Muscle of arm (tissue), 14 donors: ENCODE measurements at places on chromosomes 6 and 20.

GRCh38 chr6:147057705-147058342 lies 146.4 kb upstream of the STXBP5 start:
- no peak for DNase-seq

DNA sequence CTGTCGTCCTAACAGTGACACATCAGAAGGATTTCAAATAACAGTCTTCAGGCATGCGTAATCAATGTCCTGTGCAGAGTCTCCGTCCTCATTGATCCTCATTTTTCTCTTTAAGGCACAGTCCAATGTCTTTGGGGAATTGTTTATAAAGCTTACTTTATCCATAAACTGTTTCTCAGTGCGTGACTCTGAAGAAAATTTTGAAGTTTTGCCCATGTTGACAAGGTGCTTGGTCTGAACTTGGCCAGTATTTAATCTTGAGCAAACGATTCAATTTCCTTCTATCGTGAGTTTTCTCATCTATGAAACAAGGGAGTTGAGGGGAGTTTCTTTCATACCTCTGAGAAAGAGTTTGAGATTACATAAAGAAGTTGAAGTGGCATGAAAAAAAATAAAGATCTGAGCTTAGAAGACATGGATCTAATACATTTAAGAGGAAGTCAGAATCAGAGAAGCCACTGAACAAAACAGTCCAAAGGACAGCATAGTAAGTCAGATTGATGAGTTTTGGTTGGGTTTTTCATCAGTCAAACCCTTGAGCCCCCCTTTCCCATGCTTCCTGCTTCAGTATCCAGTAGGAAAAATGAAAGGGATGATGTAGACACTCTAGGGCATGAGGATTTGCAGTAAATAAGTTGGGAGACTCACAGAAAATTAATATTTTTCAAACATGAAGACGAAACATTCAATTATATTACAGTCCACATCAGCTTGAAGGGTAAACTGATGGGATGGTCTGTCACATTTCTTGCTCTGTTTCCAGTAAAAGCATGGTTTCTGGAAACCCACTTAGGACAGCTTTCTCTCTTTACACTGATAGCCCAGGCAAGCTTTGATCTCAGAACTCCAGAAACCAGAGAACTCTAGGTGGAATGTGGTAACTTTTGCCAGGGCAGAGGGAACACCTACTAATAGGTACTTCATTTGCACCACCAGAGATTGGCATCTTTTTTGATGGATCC lies 8.1 kb downstream of the EDN1 start:
- no peak for DNase-seq

DNA sequence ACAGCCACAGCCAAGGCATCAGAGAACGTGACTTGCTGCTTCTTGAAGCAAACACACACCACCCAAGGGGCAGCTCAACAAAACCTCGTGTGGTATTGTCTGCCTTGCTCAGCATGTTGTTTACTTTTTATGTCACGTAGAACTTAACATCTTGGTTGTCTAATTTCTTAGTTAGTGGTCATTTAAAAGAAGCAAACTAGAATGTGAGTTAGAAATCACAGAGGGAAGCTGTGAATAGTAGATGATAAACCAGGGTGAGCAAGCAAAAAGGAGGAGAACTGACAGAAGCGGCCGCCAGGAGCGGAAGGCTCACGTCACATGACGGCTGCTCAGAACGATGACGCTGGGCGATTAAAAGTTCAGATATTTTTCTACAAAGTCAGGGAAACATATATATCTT lies 51.5 kb upstream of the KIF25 start:
- DNase-seq, result no peak

- DNase-seq, result no peak
Observed at GRCh38 chr20:40728470-40728869, 39.4 kb upstream of the MAFB start.

GRCh38 chr20:51198238-51198637 lies 175.3 kb upstream of the KCNG1 start:
- DNase-seq, result no peak

GRCh38 chr20:33725607-33726264 lies 5.6 kb upstream of the PXMP4 start:
- no peak for DNase-seq

GRCh38 chr6:107841275-107841670 lies 17.2 kb upstream of the SCML4 start:
- no peak for DNase-seq

DNA sequence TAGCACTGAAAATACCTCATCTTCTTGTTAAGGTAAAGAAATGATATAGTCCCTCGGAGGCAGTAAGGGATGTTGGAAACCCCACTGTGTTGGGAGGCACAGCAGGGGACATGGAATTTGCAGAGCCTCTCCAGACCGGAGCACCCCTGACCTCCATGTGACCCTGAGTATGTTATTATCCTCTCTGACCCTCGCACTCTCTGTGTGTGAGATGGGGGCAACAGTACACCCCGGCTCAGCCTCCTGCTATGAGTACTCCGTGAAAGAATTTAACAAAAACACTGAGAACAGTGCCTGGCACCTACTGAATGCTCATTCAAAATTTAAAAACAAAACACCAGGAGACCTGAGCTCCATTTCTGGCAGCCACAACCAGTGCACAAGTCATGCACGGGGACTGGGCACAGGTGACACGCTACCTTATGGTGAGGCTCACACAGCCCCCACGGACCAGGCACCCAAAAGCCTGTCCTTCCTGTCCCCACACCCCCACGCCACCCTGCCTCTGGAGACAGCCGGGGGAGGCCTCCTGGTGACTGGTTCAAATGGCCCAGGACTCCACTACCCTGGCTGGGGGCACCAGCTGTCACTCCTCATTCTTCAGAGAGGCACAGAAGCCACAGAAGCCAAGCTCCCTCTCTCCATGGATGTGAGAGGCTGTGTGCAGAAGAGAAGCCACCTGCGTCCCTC lies 6.1 kb downstream of the NINL start:
- DNase-seq, result no peak

- DNase-seq, result no peak
Observed at GRCh38 chr20:23540624-23541023, 27.7 kb downstream of the CST9L start.

DNA sequence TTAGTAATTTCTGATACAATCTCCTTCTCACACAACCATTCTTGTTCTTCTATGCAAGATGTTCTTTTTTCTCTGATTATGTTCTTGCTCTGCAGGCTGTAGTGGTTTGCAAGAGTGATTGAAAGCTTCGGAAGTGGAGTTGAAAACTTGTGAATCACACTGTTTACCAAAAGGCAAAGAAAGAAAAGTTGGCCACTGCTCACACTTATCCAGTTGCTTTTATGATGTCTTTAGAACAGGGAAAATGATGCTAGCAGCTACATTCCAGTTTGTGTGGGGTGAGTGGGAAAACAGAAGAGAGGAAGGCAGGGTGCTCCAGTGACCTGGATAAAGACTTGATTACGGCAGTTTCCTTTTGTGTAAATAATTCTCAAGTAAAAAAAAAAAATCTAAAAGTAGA lies 583.3 kb downstream of the TENT5A start:
- DNase-seq, result no peak

- DNase-seq, result no peak
Observed at GRCh38 chr6:77373955-77374354, 89.3 kb downstream of the HTR1B start.

DNA sequence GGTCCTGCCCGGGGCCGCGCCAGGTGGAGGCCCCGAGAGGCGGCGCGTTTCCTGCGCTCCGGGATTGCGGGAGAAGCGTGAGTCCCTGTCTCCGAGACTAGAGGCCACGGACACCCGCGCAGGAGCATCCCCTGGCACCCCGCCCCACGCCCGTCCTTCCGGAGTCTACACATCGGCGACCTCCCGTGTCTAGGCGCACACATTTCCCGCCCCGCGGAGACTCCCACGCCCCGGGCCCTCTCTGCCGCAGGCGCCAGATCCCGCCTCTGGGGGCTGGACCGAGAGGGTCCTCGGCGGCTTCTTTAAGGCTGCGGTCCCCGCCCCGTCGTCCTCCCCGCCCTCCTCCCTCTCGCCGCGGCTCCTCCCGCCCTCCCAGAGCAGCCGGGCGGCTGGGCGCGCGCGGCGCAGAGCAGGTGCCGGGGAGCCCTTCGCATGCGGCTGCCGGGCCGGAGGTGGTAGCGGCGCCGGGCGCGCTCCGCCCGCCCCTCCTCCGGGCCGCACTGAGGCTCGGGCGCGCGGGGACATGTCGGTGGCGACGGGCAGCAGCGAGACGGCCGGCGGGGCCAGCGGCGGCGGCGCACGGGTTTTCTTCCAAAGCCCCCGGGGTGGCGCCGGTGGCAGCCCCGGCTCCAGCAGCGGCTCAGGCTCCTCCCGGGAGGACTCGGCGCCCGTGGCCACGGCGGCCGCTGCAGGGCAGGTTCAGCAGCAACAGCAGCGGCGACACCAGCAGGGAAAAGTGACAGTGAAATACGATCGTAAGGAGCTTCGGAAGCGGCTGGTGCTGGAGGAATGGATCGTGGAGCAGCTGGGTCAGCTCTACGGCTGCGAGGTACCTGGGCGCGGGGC lies at the start of gene PPP1R14C:
Gene PPP1R14C (plus strand): TSS at position 375 of the 846 bp plus-strand sequence. CDS start 149 bp downstream, at position 524.
- DNase-seq, result no peak

GRCh38 chr6:102154874-102155273 lies 761.4 kb downstream of the GRIK2 start:
- DNase-seq, result no peak
